HuH-7 (cell line): ENCODE measurements at places on chromosomes 13 and 19.

- DNase-seq: no peak
Measured at GRCh38 chr19:21092109-21092508, 10.1 kb downstream of the ZNF714 start.

DNA sequence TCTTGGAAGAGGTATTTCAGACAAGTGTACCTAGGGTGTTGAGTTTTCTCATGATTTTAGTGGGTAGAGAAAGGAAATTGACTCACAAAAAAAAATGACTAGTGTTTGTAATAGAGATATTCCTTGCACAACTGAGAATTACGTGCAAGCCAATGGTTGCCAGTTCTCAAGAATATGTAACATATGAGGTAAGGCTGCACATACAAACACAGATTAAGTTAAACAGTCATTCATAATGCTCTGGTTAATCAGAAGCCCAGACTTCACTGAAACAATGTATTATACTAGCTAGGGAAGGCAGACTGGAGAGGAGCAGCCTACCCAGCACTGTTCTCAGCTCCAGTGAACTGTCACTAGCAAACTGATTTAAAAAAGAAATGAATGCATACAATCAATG, 418.3 kb downstream of the DIAPH3 start:
- DNase-seq: no peak

DNA sequence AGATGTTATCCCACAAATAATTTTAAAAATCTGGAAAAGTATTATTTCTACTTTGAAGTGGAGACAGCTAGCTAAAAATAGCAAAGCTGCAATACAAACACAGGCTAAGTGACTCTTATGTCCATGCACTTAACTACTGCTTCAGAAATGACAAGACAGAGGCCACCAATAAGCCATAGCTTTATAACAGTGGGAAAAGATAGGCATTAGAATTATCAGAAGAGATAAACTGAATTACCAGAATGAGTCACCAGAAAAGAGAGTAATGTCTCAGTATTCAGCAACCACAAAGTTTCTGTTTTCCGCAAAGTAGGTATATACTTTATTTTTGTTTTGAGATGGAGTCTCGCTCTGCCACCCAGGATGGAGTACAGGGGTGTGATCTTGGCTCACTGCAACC, 17.1 kb downstream of the CLN5 start:
- DNase-seq: no peak

DNA sequence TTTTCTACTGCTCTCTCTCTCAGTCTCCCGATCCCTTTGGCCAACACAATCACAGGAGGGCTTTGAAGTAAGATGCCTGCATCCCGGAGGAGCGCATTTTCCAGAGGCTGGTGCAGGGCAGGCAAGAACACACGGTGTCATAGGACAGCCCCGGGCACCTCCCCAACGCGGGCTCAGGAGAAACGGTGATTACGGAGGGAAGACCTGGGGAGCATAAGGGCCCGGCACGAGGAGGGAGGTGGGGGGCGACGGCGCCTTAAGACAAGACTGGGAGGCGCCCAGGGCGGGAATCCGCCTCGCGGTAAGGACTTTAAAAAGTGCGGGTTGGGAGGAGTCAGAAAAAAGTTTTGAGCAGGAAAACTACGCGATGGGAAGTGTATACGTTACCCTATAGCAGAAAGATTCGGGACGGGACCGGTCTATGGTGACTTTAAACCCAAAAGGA, 18.7 kb upstream of the ZNF888 start:
- no peak for DNase-seq

DNA sequence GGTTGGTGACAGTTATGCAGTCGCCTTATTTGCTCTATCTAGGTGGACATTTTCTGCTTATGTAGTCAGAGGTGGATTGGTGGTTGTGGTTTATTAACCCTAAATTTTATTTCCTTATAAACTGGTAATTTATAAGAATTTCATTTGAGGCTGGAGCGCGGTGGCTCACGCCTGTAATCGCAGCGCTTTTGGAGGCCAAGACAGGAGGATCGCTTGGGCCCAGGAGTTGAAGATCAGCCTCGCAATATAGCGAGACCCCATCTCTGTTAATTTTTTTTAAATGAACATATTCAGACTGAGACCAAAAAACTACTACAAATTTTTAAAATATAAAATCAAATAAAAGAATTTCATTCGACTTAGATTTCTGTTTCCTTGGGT, 810 bp downstream of the ZNF627 start:
- no peak for DNase-seq

GRCh38 chr19:39735688-39736087, 2.1 kb downstream of the CLC start:
- DNase-seq: no peak

GRCh38 chr13:33352526-33352925, 67.0 kb upstream of the STARD13 start:
- DNase-seq: no peak

- DNase-seq: no peak
Measured at GRCh38 chr13:47332149-47332548, 435.3 kb upstream of the HTR2A start.

GRCh38 chr19:3638208-3639193, 11.9 kb upstream of the CACTIN start:
- no peak for DNase-seq

DNA sequence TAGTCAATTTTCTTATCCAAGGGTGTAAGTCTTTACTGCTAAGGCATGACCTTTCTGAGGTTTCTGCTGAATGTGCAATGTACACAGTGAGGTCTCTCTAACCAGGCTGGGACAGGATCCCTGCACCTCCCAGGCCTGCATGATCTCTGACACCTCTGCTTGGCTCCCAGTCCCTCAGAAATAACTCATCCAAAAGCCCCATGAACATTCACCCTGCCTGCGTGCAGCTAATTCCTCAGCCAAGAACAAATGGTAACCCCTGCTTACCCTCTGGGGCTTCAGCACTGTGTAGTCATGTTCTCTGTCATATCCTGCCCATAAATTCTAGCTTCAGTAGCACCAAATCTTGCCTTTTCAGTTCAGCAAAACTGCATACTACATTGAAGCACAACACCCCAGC, 1146.3 kb upstream of the MIR17HG start:
- DNase-seq: no peak

GRCh38 chr19:43605875-43606568, 5.9 kb upstream of the SRRM5 start:
- DNase-seq: no peak

DNA sequence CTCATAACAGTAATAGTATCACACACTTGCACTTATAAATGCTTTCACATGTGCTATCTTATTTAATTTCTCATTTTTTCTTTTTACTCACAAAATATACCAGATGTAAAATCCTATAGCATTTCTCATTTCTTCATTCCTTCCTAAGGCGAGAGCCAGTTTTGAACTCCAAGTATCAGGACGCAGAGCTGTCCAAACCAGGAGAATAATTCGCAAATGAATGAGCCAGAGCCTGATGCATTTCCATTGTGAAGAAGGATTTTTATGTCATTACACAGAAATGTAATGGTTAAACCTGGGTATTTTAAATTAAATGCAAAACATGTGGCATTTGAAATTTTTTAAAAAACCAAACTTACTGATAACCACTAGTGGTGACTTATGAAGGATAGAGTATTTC, 244.3 kb downstream of the RGCC start:
- no peak for DNase-seq

DNA sequence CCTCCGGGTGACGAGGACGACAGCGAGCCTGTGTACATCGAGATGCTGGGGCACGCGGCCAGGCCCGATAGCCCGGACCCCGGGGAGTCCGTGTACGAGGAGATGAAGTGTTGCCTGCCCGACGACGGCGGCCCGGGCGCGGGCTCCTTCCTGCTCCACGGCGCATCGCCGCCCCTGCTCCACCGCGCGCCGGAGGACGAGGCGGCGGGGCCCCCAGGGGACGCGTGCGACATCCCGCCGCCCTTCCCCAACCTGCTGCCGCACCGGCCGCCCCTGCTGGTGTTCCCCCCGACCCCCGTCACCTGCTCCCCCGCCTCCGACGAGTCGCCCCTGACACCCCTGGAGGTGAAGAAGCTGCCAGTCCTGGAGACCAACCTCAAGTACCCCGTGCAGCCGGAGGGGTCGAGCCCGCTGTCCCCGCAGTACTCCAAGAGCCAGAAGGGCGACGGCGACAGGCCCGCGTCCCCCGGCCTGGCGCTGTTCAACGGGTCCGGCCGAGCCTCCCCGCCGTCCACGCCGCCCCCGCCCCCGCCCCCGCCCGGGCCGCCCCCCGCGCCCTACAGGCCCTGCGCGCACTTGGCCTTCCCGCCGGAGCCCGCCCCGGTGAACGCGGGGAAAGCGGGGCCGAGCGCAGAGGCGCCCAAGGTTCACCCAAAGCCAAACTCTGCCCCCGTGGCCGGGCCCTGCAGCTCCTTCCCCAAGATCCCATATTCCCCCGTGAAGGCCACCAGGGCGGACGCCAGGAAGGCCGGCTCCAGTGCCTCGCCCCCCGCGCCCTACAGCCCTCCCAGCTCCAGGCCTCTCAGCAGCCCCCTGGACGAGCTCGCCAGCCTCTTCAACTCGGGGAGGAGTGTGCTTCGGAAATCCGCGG, 511.3 kb downstream of the MYO16 start:
- DNase-seq: no peak
